ENCODE measurements at places on chromosomes 13 and 19.

DNA sequence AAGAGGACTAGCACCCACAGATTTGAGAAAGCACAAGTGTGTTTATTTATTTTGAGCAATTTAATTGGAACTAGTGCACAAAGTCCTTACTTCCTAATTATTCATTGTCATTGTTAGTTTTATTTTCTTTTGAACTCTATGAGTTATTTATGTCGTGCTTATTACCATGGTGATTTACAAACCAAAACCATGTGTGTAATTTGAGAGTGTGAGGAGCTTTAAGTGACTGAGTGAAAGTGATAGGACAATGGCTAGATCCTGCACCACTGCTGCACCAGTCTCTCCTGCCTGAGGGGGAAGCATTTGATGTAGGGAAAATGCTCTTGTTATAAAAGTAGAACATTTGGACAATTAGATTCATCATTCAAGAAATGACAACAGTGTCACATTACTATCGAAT, 172.3 kb upstream of the KLF12 start:
- DNase-seq = no peak

- no peak for DNase-seq
These were observed 23.5 kb downstream of the ACTN4 start for GRCh38 chr19:38670921-38671398.

- no peak for DNase-seq
These were observed 15.5 kb downstream of the FCAR start for GRCh38 chr19:54889566-54889965.

- DNase-seq = no peak
These were observed 4.9 kb upstream of the PDE4C start for GRCh38 chr19:18230941-18231734.

DNA sequence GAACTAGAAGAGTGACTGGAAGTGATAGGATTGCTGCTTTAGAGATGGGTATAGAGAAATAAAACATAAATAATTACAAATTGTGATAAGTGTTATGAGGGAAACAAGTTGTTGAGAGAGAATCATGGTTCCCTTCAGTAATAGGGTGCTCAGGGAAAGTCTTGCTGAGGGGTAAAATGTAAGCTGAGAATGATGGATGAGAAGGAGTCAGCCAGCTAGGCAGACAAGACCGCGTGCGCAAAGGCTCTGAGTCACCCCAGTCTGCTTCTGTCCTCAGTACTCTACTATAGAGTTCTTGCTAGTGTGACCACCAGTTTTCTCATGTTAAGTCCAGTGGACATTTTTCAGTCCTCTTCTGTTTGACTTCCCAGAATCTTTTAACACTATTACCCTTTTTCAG, 39.5 kb downstream of the PCCA start:
- peak; percentile 45 for DNase-seq

DNA sequence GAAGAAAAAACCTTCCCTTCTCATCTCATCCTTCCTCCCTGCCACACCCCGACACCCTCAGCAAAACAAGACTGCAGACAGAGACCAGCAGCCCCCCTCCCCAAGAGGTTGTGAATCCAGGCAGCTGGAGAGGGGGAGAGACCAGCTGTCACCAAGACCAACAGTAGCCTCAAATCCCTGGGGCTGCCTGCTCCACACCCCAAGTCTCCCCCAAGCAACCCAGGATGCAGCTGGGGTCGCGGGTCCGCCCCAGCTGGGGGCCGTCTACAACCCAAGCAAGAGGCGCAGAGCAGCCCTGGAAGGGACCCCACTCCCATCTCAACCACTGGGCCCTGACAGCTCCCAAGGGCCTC, 7.1 kb downstream of the KLF16 start:
- peak; percentile 64 for DNase-seq

DNA sequence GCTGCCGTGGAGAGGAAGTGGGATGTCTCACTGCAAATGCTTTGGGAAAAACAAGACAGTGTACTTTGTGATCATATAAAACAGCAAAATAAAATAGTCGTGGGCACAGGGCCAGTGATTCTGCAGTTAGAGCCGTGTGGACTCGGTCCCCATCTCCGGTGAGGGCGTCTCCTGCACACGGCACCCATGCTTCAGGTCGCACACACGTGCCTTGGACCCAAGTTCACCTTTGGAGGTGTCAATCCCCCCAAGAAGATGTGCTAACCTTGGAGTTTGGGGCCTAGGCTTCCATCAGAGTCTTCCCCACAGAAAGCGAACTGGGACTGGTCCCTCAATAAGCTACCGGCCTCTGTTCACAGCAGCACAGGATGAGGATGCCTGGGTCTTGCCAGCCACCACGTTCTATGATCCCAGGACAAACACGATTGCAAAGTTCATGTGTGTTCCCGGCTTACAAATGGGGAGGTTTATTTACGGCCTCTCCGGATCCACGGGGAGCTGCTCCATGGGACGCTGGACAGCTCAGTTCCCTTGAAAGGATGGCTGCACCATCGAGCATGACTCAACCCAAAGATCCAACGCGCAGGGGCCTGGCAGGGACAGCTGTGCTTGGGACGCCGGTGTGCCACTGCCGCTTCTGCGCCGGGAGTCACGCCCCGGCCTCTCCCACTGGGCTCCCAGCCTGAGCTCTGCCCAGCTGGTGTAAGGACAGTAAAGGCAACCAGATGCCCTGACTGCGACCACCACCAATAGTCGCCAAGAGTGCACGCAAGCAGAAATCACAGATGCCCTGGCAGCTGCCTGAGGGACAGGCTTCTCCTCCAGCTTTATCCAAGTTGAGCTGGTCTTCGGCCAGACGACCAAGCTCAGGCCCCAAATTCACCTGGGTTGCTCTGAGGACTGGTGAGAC, 8.6 kb downstream of the GAS6 start:
- no peak for DNase-seq

- no peak for DNase-seq
These were observed 17.9 kb downstream of the DOT1L start for GRCh38 chr19:2181633-2181997.

GRCh38 chr13:88377852-88378251, 706.7 kb downstream of the SLITRK5 start:
- no peak for DNase-seq

GRCh38 chr13:61880578-61881283, 465.1 kb upstream of the PCDH20 start:
- DNase-seq = peak; percentile 71

GRCh38 chr19:16764793-16765433, 45.3 kb downstream of the NWD1 start:
- DNase-seq = no peak

- no peak for DNase-seq
These were observed 79.9 kb downstream of the FREM2 start for GRCh38 chr13:38766799-38767198.

DNA sequence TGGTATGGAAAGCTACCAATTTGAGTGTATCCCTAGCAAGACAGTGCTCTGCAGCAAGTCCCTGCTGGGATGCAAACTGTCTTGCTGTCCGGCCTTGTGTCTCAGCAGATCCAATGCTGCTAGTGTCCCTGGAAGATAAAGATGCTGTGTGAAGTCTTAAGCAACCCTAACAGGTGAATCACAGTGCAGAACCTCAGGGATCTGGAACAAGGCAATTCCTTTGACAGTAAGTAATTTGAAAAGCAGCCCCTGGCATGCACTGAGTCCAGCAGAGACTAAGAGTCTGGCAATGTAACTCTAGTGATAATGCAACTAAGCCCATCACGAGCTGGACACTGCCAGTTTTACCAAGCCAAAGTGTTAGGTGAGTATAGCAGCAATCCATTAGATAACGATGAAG, 1.7 kb upstream of the UCHL3 start:
- no peak for DNase-seq
